ENCODE measurements at places on chromosomes 2 and 18.

- H3K27ac ChIP-seq, result no peak overlapping the region
- no peak overlapping the region for H3K4me3 ChIP-seq
- H3K4me1 ChIP-seq, result no peaks in the 10 kb centered on the region
- H3K27me3 ChIP-seq, result no peaks in the 10 kb centered on the region
Observed at GRCh38 chr2:238224356-238225035, 15.3 kb downstream of the HES6 start.

DNA sequence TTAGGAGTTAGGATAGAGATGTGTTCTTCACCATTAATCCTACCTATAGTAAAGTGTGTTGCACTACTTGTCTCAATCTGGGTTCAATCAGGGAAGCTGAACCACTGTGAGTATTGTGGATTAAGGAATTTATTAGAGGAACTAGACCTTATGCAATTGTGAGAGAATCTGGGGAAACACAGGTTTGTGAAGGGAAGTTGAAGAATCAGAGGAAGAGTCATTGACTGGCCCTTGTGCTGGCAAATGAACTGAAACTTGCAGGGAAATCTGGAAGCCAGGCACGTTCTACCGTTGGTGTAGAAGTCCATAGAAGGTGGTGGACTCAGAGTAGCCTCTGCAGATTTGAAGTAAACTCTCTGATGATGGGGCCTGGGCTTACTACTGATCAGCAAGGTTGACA, 44.7 kb upstream of the HK2 start:
- H3K27me3 ChIP-seq, result no peaks in the 10 kb centered on the region
- H3K36me3 ChIP-seq, result no peaks in the 10 kb centered on the region
- no peak for DNase-seq
- H3K27ac ChIP-seq, result no peak overlapping the region
- H3K4me1 ChIP-seq, result no peaks in the 10 kb centered on the region

DNA sequence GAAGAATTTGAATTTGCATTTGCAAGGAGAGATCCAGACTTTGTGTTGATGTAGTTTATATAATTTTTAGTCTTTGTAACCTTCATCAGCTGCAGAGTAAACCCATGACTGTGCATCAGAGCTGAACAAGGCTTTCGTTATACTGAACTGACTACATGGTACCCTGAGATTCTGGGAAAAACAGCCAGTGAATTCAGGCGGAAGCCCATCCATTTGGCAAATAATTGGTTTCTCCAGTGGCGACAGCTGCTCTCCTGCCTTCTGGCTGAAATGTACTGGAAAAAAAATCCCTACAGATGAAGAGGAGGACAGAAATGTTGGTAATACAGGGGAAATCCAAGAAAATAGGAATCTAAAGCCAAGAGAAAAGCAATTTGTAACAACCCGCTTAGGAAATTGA, 657.5 kb upstream of the CDH7 start:
- no peaks in the 10 kb centered on the region for H3K27me3 ChIP-seq
- no peak overlapping the region for H3K4me3 ChIP-seq
- no peak overlapping the region for H3K27ac ChIP-seq

- H3K27me3 ChIP-seq, result no peaks in the 10 kb centered on the region
- H3K36me3 ChIP-seq, result no peaks in the 10 kb centered on the region
- H3K4me3 ChIP-seq, result no peak overlapping the region
- DNase-seq, result no peak
- H3K27ac ChIP-seq, result no peak overlapping the region
Observed at GRCh38 chr2:133447303-133447702, 121.0 kb downstream of the NCKAP5 start.

DNA sequence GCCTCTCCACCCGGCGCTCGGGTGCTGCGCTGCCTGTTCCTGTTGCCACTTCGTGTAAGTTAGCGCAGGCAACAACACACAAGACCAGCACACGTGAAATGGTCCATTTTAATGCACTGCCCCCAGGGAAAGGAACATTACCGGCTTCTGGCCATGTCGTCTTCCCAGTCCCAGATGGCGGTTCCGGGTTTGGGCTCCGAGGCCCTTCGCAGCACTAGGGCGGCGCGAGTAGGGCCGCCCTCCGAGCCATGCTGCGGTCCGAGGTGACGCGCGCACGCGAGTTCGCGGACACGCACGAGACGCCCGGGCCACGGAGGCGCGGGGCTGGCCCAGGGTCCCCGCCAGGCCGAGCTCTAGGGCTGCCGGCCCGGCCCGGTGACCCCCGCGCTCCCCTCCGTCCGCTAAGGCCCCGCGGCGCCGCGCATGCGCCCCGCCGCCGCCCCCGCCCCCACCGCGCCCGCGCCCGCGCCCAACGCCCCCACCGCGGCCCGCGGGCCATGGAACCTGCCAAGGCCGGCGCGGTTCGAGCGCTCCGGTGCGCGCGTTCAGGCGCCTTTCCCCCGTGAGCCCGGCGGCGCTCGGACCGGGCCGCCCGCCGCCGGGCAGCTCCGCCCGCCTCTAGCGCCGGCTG, 367 bp upstream of the ZNF236 start:
- H3K4me3 ChIP-seq, result peak overlapping the region; percentile 99
- H3K4me1 ChIP-seq, result peaks cover 9% of the 10 kb centered on the region
- DNase-seq, result no peak
- peak overlapping the region; percentile 92 for H3K27ac ChIP-seq
- no peaks in the 10 kb centered on the region for H3K27me3 ChIP-seq

- peaks cover 34% of the 10 kb centered on the region for H3K4me1 ChIP-seq
- H3K4me3 ChIP-seq, result no peak overlapping the region
- no peak overlapping the region for H3K27ac ChIP-seq
Observed at GRCh38 chr2:101850991-101851390, 140.8 kb upstream of the IL1R2 start.

DNA sequence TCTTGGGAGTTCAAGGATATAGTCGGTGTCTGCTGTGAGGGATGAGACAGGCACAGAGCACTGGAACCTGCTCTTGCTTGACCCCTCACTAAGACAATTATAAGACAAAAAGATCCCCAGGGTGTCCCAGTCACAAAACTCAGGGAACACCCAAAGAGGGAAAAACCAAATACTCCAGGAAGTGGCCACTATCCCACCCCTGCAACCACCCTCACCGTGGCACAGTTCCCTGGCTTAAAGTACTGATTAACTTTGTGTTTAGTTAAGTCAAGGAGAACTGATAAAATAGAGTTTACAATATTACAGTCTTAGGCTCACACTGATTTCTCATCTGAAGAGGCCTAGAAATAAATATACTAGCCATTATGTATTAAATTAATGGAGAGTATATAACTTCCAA, 13.5 kb downstream of the IL36B start:
- H3K4me1 ChIP-seq, result no peaks in the 10 kb centered on the region
- H3K4me3 ChIP-seq, result no peak overlapping the region
- DNase-seq, result no peak
- no peaks in the 10 kb centered on the region for H3K36me3 ChIP-seq

- no peak overlapping the region for H3K4me3 ChIP-seq
- H3K27ac ChIP-seq, result no peak overlapping the region
- no peaks in the 10 kb centered on the region for H3K4me1 ChIP-seq
- H3K36me3 ChIP-seq, result no peaks in the 10 kb centered on the region
- no peaks in the 10 kb centered on the region for H3K27me3 ChIP-seq
Observed at GRCh38 chr2:9771481-9772017, 71.7 kb upstream of the TAF1B start.

DNA sequence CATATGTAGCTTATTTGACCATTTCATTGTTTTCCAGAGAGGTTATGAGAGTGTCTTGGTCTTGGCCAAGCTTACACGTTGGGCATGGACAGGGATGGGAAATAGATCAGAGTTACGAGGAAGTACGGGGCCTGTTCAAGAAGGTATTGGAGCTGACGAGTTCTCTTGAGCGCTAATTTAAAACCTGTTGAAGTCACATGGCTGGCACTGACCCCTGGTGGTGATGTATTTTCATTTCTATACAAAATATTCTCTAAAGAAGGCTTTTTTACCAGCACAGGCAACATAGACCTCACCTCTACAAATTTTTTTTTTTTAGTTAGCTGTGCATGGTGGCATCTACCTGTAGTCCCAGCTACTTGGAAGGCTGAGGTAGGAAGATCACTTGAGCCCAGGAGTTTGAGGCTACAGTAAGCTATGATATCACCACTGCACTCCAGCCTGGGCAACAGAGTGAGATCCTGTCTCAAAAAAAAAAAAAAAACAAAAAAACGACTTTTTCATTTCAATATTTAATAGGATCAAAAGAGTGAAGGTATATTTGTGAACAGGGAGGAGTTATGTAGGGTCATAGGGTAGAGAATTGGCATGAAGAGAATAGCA, 19.6 kb downstream of the UGP2 start:
- no peak overlapping the region for H3K4me3 ChIP-seq
- H3K4me1 ChIP-seq, result peaks cover 30% of the 10 kb centered on the region
- no peak for DNase-seq
- H3K27ac ChIP-seq, result no peak overlapping the region
- H3K36me3 ChIP-seq, result peaks cover 24% of the 10 kb centered on the region

DNA sequence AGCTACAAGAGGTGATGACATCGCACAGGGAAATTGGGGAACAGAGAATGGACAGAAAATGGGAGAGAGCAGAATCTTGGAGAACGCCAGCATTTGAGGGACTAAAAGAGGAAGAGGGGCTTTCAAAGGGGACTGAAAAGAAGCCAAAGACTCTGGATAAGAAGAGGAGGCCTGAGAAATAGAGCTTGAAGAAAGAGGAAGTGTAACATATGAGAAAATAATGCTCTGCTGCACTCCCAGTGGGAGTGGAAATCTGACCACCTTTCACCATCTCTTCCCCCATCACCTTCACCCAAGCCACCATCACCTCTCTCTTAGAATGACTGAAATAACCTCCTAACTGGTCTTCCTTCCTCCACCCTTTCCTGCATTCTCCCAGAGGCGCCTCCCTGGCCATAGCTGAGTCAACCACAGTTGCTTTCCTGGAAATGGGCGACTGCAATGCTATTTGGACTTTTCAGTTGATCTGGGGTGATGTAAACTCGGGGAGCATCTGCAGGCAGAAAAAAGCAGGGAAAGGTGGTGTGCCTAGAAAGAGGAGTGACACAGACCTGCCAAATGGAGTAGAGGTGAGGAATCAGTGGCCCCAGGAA, 16.8 kb downstream of the CXCR1 start:
- H3K27me3 ChIP-seq, result no peaks in the 10 kb centered on the region
- no peak overlapping the region for H3K4me3 ChIP-seq
- H3K27ac ChIP-seq, result no peak overlapping the region
- DNase-seq, result no peak
- H3K36me3 ChIP-seq, result no peaks in the 10 kb centered on the region

- H3K27me3 ChIP-seq, result no peaks in the 10 kb centered on the region
- no peak for DNase-seq
- H3K27ac ChIP-seq, result no peak overlapping the region
- no peaks in the 10 kb centered on the region for H3K4me1 ChIP-seq
Observed at GRCh38 chr2:202695166-202695565, 60.4 kb downstream of the FAM117B start.

- no peaks in the 10 kb centered on the region for H3K4me1 ChIP-seq
- no peak overlapping the region for H3K4me3 ChIP-seq
- H3K27ac ChIP-seq, result no peak overlapping the region
- DNase-seq, result no peak
- H3K36me3 ChIP-seq, result no peaks in the 10 kb centered on the region
Observed at GRCh38 chr18:75110311-75110710, 98.6 kb downstream of the PTGR3 start.

DNA sequence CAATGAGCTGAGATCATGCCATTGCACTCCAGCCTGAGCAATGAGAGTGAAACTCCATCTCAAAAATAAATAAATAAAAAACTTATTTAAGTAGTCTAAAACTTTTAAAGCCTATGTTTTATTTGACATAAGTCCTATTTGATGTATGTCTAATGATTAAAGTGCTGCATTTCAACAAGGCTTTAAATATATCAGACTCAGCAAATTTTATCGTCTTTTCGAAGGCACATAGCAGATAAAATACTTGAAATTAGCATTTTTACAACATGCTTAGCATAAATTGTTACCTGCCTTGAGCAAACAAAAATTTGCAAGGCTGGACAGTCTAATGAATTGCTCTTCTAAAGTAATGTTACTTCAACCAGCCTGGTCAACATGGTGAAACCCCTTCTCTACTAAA, 85.9 kb downstream of the PRKRA start:
- no peaks in the 10 kb centered on the region for H3K4me1 ChIP-seq
- no peak overlapping the region for H3K4me3 ChIP-seq
- no peak overlapping the region for H3K27ac ChIP-seq
- H3K36me3 ChIP-seq, result no peaks in the 10 kb centered on the region

DNA sequence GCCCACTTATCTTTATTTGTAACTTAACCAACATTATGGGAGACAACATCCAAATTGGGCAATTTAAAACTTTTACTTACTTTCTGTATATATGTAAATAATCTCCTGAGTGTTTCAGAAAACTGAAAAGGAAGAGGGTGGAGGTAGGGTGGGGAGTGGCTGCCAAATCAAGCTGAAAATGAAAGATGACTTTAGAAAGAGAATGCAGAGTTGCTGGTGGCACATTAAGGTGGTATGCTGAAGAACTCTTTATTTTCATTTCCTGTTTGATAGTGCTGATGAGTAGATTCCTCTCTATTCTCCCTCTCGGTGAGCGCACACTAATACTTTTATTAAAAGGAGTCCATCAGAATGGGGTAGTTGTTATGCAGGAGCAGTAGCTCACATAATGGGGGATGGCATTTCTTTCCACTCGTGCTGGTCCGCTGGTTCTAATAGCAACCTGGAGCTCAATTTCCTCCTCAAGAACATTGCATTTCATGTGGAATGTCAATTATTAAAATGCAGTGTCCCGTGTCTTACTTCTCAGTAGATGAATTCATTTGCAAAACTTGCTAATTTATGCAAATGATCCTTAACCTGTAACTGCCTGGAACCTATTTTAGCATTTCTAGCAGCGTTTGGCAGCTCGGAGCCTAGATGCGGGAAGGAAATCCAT, 466.9 kb upstream of the HNRNPA3 start:
- no peaks in the 10 kb centered on the region for H3K27me3 ChIP-seq
- no peak for DNase-seq
- no peak overlapping the region for H3K27ac ChIP-seq

Measured in thoracic aorta (tissue), 2 donors.